Activated CD4-positive, alpha-beta T cell treated with anti-CD3 and anti-CD28 coated beads, Interleukin-2, Interleukin-6, amounts not matched to agents 100 ng/mL and 50 ng/mL, durations not matched to agents 16 hours and 8 hours (primary cell): ENCODE measurements at places on chromosomes 12 and 14.

DNA sequence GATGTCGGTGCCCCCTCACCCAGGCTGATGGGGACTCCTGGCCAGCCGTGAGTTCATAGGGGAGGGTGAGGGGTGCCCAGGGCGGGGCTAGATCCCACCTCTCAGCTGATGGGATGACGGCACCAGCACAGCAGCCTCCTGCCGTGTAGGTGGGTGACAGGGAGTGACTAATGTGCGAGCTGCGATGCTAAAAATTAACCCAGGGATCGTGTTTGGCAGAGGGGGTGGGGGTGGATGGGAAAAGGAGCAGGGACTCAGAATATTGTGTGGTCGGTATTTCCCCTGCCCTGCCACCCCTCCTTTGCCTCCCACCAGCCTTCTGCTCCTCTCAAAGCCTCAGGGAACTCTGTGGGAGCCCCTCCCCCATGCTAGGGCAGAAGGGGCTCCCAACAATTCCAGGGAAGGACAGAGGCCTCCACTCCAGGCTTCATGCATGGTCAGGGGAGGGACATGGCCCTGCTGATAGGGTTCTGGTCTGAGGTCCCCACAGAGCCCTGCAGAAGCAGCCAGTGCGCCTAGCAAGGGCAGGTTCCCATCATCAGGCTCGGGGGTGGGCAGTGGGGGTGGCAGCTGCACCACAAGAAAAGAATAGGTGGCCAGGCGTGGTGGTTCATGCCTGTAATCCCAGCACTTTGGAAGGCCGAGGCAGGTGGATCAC lies 12.5 kb downstream of the TAMALIN start:
- no peak for DNase-seq

- no peak for DNase-seq
Measured at GRCh38 chr12:109766251-109766778, 52.7 kb downstream of the FAM222A start.

- DNase-seq = peak; percentile 0
Measured at GRCh38 chr12:16955083-16955657, 349.2 kb upstream of the LMO3 start.

DNA sequence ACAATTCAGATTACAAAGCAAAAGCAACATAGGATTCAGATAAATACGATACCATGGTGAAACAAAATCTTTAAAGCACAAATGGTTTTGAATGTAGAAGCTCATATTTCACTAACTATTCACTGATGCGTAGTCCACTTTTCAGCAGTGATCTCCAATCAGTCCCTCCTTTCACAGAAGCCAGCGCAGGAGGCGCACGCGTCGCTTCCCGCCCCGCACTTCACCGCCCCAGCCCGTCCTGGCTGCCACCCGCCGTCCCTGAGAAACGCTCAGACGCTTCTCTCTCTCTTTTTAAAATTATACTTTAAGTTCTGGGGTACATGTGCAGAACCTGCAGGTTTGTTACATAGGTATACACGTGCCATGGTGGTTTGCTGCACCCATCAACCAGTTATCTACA lies 19.8 kb upstream of the CHFR start:
- no peak for DNase-seq

GRCh38 chr14:88468406-88468805 lies 82.9 kb downstream of the SPATA7 start:
- no peak for DNase-seq

GRCh38 chr12:121827351-121828099 lies 23.7 kb downstream of the SETD1B start:
- no peak for DNase-seq

DNA sequence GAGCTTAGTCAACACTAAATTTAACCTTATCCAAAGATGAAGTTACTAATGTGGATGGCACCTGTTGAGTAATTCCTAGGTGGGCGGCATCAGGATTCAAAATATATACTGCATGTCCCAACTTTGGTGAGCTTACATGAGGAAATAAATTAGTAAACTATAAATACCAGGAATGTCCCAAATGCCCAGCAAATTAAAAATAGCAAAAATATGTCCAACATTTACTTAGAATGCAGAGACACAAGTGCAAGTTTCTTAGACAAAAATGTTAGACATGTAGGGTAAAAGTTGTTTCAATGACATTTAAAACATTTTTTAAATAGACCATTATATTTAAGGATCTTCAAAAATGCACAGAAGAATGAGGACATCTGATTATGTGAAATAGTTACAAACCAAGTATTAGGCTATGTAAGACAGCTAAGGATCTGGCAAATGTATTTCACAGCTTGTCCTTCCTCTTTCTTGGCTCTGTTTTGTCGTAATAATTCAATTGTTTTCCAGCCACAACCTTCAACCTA lies 115.9 kb downstream of the NAV3 start:
- DNase-seq = no peak

- DNase-seq = no peak
Measured at GRCh38 chr14:106681568-106681967, 1155.2 kb downstream of the TMEM121 start.

- DNase-seq = no peak
Measured at GRCh38 chr12:68924546-68924945, 8.4 kb downstream of the CPM start.

DNA sequence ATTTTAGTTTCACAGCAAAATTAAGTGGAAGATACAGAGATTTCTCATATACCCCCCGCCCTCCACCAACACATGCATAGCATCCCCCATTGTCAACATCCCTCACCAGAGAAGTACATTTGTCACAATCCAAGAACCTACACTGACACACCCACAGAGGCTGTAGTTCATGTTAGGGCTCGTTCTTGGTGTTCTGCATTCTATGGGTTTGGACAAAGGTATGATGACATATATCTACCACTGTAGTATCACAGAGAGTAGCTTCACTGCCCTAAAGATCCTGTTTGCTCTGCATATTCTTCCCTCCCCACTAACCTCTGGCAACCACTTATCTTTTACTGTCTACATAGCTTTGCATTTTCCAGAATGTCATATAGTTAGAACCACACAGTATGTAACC lies 444.6 kb upstream of the DCN start:
- DNase-seq = no peak

DNA sequence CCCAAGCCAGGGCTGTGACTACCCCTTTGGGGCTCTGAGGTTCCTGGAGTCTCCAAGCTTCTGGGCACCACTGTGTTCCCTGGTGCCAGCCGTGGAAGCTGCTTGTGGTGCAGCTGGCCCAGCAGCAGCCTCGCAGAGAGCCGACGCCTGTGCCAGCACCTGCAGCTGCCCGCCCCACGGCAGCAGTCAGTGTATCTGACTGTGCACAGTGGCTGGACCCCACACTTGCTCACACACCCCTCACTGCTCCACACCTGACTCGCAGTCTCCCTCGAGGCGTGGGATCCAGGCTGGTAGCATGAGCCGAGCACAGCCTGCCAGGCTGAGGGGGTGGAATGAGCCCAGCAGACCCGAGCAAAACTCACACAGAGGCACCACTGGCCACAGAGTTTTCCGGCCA lies 325.2 kb downstream of the PCNX1 start:
- DNase-seq = no peak

GRCh38 chr12:112096667-112097066 lies 11.9 kb downstream of the NAA25 start:
- peak; percentile 76 for DNase-seq

DNA sequence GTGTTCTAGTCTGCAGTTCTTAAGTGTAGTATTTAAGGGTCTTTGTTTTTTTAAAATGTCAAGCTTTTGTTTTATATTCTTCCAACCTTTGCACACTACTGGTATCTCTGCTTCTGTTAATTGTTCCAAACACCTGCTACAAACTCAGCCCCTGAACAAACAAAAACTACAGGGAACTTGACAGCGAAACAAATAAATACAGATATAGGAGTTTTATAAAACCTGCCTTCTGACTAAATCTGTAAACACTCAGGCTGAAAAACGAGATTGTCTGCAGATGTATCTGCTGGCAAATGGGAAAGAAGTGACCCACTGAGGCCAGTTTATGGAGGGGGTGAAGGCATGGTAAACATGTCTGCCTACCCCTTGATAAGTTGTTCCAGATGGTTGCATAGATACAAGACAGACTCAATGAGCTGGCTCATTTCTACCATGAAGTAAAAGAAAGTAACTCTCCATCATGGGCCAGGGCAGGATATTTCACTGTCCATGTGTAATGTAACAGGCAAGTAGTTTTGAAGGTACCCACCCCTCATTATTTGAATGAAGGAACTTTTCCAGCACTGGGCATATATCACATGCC lies 75.6 kb downstream of the LMO3 start:
- no peak for DNase-seq

- DNase-seq = peak; percentile 10
Measured at GRCh38 chr12:59626382-59626781, 30.6 kb downstream of the SLC16A7 start.

GRCh38 chr12:4909734-4910501 lies at the start of gene KCNA1:
TSS of gene KCNA1 (plus strand) at chr12:4909905. CDS start at chr12:4911379, 1,474 bp downstream.
- DNase-seq = no peak

DNA sequence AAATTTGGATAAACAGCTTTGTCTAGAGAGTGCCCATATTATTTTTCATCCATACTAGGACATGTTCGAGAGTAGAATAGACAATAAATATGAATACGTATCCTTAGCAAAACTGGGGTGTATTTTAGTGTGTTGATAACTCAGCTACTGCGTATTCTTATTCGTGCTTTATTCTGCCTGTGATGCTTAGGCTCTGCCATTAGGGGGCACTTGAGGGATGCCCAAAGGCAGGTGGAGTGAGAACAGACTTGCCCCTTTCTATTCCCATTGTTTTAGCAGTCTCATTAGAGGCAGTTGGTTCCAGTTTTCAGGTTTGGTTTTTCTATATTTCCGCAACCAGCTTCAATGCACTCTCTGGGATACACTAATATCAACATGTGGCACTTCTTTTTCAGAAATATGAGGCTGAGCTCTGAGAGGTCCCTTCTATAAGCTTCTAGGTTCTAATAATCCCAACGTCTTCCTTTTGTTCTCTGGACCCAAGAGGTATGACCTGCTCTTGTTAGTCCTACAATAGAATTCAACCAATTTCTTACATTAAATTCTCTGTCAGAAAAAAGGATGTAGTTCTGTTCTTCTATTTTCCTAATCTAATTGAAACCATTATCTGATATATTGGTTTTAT lies 985.7 kb upstream of the FBXO33 start:
- peak; percentile 51 for DNase-seq

- no peak for DNase-seq
Measured at GRCh38 chr12:68350753-68351152, 18.6 kb upstream of the MDM1 start.

- DNase-seq = no peak
Measured at GRCh38 chr12:31970199-31970598, 11.0 kb downstream of the RESF1 start.

DNA sequence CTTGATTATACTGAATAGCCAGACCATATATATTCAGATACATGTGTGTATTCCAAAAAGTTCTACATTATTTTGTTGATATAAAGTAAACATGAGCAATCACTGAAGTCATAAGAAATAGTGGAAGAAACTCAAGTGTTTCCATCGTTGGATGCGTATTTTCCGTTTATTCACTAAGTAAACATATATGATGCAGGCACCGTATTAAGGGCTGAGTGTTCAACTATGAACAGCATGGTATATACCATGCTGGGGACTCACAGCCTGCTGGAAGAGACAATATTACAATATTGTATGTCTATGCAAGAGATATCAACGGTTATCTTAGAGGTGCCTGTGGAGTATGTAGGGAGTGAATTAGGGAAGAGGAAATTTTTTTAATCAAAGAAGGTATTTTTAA lies 1.2 kb downstream of the PYROXD1 start:
- DNase-seq = no peak
